ENCODE measurements at places on chromosomes 11 and 22. TPM values are rescaled to one million over a fixed set of nuclear protein-coding genes. Genes with fewer than 3 reads are reported as not detected.

FGF3 gene
- not detected for total RNA-seq

OR10A2 gene
- total RNA-seq: not detected

PKNOX2 gene
- total RNA-seq: 22.1 TPM

GNG3 gene
- not detected for total RNA-seq

CD3G gene
- not detected for total RNA-seq

TTLL8 gene
- not detected for total RNA-seq

SEC14L6 gene
- not detected for total RNA-seq

DNA sequence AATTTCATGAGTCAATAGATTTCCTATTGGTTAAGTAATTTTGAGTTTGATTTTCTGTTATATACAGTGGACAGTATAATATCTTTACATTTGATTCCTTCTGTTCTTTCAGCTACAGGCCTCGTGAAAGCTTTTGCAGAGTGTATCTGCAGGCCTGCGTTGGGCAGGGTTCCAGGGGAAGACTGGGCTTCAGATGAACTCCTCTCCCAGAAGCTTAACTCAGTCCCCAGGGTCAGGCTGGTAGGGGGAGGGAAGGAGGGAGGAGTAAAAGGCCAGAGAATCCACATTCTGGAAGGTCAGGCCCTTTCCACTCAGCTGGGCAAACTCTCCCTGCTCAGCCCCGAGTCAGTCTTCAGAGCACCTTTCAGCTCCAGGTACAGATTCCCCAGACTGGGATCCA lies 100.4 kb upstream of the NECTIN1 start:
- no peak for DNase-seq

DNA sequence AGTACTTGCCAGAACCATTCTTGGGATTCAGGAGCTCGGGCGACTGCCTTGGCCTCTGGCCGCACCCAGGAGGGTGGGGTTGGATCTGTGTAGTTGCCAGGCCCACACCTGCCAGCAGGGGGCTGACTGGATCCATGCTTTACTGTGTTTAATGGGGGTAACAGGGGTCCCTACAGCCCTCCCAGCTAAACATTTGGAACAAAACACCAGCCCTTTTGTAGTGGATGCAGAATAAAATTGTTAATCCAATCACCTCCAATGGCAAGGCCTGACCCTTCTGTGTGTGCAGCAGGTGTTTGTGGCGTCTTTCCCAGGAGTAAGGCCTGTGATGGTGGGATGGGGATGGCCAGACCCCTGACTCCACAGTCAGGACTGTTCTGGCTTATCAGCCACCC lies 22.5 kb downstream of the SUN2 start:
- DNase-seq: peak; percentile 67

DNA sequence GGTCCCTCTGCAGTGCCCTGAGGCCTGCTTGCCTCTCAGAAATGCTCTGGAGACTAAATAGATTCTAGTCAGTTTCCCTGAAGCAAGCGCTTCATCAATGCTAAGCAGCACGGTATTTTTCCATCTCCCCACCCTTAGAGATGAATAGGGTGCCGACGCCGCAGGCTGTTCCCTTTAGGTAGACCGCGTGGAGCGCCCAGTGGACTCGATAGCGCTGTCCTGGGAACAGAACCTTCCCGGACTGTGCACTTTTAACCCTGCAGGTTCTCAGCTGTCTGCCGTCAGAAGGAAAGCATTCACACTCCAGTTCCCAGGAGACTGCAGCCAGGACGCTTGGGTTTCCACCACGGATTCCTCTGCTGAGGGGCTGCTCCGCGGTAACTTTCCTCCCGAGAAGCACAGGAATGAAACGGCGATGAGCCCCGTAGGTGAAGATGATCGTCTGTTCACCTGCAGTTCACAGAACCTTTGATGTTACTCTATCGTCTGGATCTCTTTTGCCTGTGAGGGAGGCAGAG lies 9.1 kb upstream of the KCNJ1 start:
- no peak for DNase-seq

DNA sequence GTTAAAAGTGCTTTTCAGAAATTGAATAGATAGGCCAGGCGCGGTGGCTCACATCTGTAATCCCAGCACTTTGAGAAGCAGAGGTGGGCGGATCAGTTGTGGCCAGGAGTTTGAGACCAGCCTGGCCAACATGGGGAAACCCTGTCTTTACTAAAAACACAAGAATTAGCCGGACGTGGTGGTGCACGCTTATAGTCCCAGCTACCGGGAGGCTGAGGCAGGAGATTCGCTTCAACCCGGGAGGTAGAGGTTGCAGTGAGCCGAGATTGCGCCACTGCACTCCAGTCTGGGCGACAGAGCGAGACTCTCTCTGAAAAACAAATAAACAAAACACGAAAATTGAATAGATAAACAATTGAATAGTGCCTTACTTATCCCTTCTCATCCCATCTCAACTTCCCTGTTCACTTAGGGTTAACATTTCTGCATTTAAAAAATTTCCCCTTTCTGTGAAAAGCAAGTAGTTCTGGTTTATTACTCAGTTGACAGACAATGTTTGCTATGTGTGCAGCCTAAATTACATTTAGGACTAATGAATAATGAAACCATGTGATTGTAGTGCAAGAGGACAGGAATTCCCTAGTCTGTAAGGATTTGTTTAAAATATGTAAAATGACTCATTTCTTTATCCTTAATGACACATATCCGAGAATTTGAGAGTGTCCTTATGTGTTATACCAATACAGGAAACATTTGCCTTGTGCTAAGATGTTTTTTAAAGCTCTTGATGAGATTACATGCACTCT lies 6.0 kb downstream of the RNF169 start:
- DNase-seq: peak; percentile 18

DNA sequence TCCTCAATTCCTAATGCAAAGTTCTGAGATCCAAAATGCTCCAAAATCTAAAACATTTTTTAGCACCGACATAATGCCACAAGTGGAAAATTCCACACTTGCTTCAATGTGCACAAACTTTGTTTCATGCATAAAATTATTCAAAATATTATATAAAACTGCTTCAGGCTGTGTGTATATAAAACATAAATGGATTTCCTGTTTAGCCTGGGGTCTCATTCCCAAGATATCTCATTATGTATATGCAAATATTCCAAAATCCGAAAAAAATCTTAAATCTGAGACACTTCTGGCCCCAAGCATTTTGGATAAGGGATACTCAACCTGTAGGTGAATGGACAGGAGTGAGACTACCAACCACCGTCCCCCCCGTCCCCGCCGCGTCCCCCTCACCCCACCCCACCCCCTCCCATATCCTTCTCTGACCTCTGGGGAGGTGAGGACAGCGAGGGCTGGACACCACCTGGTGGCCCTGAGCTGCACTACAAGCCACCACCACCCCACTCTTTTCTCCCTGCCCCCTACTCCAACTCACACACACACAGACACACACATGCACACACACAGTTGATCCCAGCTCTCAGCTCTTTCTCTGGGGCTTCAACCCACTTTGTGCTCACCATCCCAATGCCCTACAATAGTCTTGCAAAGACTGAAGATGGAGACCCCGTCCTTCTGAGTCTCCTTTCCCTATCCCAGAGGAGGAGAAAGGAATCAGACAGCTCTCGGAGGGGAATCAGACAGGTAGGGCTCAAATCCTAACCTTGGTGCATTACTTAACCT lies 101.0 kb downstream of the PDE2A start:
- peak; percentile 37 for DNase-seq

DNA sequence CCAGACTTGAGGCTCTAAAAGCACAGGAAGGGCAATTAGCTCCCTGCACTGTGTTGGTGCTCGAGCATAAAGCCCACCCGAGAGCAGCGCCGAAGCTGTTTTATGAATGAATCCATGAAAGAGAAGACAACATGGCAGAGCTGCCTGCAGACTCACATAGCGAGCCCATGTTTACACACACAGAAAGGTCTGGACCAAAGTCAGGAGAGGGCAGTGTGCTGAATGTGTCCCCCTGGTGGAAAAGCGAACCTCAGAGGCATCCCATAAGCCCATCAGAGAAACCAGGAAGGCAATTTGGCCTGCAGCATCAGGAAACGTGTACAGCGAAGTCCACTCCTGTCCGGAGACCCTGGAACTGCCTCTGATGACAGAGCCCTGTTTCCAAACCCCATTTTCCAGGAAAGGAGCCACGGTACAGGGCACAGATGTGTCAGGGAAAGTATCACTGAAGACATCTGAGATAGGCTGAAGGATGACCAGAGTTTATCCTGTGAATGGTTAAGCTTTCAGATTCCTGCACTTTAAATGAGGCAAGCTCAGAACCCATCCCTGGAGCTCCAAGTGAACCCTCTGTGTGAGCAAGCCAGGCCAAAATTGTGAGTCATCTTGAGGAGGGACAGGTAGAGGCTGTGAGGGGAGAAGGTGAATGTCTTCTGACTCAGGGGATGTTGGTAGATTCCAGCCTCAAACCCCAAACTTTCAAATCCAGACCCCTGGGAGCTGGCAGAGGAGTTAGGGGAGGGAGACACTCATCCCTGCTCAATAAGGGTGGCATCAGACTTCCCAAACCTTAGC lies 36.9 kb downstream of the CHRDL2 start:
- no peak for DNase-seq

- peak; percentile 2 for DNase-seq
These were observed 27.4 kb upstream of the MUC15 start for GRCh38 chr11:26599425-26599824.

DNA sequence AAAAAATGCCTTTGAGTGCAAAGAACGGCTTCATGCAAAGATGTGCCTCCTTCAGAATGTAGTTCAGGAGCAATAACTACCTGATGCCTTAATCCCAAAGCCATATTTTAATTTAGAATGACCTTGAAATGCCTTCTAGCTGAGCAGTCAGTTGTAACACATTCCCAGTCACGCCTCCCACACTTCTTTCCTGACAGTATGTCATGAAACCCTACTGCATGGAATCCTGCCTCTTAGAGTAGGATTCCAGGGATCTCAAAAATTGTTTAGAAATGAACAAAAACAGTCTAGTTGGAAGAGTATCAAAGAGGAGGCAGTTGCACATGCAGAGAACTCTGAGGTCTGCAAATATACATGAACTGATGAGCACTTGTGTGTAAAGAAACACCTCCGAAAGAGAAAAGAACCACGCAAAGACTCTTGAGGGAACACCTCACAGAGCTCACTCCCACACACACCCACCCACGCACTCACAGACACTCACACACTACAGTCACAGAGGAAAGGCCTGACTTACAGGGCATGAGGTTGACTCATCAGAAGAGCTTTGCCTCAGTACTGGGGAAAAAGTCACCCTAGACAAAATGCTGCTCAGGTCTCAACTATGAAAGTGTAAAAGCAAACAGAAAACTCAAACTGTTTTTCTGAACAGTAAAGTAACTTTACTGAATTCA lies 77.4 kb downstream of the GGTLC2 start:
- DNase-seq: no peak

DNA sequence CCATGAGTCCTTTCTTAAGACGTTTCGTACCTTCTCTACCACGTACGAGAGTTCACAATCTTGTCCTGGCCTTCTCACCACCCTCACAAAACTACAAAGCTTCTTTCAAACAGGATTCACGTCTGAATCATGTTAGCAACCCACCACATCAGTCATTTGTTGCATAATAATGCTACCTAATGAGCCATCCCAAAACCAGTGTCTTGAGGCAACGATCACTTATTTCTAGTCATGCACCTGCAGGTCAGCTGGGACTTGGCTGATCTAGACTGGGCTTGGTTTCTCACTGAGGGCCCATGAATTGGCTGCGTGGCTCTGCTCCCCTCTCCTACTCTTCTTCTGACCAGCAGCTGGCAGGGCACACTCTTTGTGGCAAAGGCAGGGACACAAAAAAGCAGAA lies 28.3 kb downstream of the LARGE1 start:
- DNase-seq: no peak

Measured in myocyte (in vitro differentiated cells).